ENCODE measurements at places on chromosomes 2 and 18. TPM values are rescaled to one million over a fixed set of nuclear protein-coding genes. Genes with fewer than 3 reads are reported as not detected.

DNA sequence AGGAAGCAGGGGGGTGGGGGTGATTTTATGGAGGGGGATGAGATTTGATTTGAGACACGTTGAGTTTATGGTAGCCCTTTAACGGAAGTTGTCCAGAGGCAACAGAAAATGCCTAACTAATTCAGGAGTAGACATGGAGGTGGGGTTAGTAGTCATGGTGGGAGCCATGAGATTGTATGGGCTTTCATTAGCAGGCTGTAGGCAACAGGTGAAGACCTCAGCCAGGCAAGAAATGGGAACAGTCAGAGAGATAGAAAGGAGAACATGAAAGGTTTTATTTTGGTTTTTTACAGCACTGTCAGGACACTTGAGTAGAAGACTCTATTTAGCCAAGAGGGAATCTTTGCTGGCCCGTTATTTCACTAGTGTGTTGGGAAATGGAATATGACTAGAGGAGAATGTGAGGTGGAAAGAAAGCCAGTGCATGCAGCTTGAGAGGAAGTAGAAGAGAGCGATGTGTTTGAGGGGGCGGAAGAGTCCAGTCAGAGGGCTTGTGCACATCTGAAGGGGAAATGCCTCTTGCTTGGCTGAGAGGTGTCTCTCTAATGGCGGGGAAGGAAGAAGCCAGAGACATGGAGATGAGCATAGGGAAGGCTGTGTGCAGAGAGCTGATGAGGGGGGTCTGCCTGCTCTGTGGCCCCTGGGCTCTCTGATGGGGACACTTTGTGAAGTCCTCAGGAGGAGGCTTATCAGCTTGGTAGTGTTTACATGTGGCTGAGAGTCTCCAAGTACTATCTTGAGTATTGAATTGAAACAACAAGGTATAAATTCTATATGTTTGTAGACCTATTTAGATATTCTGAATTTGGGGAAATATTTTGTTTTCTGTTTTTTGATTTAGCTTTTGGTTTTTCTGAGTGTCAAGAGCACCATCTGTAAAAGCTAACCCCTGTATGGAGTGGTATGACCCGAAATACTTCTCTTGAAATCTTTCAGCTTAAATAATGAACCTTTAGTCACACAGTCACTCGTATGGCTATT, 66.9 kb upstream of the ITM2C start:
- no peak for DNase-seq

DNA sequence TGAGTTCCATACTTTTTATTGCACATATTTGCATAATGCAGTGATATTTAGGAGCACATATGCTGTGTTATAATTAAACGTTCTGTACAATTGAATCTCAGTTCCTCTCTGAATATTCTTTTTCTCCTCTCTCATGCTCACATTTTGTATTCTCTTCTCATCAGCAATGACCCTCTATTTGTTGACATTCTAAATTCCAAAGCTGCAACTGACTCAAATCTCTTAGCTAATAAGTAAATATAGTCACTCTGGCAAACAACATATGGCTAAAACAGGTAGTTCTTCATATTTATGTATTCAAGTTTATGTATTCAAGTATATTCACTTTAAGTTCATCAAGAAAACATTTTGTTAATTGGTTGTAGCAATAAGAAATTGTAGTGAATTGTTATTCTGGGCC, 907.4 kb upstream of the VRK2 start:
- DNase-seq: no peak

RNF152 gene
- total RNA-seq: 5.8 TPM

ACADL gene
- not detected for total RNA-seq

DNA sequence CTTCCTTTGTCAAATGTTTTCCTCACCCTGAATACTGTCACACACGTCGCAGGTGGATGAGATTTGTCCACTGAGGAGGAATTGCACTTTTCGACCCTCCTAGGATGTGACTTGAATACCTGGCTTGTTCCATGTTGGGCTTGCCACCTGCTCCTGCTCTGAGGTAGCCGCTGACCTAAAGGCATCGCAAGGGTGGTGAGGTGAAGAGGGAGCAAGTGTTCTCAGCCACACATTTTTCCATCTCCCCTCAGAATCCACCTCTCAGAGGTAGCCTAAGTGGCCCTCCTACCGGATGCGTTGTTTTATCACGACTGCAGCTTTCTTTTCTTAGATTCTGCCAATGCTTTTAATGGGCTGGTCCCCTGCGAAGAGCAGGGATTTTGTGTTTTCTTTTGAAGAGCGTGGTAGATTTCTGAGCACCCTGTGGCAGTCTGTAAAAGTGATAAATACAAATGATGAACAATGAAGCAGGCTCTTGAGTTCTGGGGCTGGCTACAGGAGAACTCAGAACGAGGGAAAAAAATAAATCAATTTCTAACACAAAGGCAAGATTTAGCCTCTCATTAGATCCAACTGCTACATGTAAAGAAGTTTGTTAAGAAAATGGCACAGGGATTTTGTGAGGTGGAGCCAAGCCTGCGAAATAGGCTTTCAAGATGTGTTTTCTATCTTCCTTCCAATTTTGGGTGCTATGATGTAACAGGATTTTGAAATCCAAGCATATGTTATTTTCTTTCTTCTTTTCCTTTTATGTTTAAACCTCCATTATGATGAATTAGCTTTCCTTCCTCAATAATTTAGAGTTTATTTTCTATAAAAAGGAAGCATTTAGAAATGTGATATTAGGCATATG, 386.7 kb downstream of the TGIF1 start:
- DNase-seq: no peak

DNA sequence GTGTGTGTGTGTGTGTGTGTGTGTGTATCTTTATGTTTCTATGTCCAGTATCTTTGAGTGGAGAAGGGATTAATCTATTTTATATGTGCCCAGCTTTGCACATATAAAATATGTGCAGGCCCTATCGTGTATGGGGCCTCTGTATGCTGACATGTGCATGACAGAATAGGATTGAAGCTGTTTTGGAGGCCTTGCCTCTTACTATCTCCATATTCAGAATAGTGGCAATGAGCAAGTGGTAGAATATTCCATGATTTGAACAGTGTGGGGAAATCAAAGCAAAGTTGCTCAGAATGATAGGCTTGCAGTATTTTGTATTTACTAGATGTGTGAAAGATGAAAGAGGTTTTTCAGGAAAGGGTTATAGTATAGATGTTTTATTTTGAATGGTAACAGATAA, 480.8 kb downstream of the XIRP2 start:
- no peak for DNase-seq

Data from M059J (cell line).